ENCODE measurements at places on chromosomes 16 and 17.

- H3K27ac ChIP-seq = peak overlapping the region; percentile 43
- H3K4me1 ChIP-seq = peaks cover 39% of the 10 kb centered on the region
Measured at GRCh38 chr16:17453364-17454038, 17.3 kb downstream of the XYLT1 start.

DNA sequence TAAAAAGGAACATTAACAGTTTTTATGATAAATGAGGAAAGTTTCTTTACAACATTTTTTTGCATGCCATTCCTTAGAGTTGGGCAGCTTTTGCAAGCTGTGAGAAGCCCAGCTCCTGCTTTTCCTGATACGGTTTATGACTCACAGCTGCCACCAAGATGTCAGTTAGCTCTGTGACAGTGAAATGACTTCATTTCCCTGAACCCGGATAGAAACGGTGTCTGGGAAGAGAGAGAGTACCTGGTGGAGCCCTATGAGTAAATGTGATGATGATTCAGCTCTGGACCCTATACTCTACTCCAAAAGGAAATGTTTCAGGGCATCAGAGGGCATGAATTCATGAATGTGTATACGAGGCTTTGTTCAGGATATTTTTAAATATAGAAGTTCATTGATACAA is 366.3 kb upstream of the HSBP1 start:
- no peak overlapping the region for H3K4me3 ChIP-seq
- no peak overlapping the region for H3K27ac ChIP-seq
- no peaks in the 10 kb centered on the region for H3K36me3 ChIP-seq
- no peak for DNase-seq
- no peaks in the 10 kb centered on the region for H3K4me1 ChIP-seq

DNA sequence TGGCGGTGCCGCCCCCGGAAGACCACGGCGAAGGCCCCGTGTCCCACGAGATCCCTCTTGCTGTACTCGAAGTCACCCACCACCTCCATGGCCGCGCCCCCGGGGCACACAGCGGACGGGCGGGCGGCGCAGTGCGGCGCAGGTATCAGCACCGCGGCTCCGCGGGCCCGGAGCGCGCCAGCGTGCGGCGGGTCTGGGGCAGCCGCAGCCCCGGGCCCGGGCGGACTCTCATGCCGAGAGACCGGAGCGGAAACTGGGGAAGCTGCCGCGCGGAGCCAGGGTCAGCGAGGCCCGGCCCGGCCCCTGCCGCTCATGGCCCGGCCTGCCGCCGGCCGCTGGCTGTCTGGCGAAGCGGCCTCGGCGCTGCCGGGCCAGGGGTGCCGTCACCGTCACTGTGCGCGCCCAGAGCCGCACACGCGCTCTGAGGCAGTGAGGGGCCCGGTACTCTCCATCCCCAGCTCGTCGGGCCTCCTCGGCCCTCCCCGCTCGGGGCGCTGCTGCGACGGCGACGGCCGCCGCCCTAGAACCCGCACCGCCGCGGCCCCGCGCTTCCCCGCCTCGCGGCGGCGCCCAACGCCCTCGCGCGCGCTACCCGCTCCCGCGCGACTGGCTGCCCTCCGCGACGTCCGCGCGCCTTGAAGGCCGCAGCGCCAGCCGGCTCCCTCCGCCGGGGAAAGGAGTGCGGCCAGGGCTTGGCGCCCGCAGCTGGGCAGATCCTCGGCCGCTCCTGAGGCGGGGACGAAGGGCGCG is at the start of gene ULK2:
Gene ULK2 (minus strand): TSS at position 608 of the 750 bp plus-strand sequence. CDS start 519 bp downstream, at position 89.
- no peaks in the 10 kb centered on the region for H3K36me3 ChIP-seq
- peaks cover 3% of the 10 kb centered on the region for H3K4me1 ChIP-seq
- H3K27ac ChIP-seq = no peak within 1 kb of the TSS
- DNase-seq = peak; percentile 70
- H3K27me3 ChIP-seq = peaks cover 34% of the 10 kb centered on the region

DNA sequence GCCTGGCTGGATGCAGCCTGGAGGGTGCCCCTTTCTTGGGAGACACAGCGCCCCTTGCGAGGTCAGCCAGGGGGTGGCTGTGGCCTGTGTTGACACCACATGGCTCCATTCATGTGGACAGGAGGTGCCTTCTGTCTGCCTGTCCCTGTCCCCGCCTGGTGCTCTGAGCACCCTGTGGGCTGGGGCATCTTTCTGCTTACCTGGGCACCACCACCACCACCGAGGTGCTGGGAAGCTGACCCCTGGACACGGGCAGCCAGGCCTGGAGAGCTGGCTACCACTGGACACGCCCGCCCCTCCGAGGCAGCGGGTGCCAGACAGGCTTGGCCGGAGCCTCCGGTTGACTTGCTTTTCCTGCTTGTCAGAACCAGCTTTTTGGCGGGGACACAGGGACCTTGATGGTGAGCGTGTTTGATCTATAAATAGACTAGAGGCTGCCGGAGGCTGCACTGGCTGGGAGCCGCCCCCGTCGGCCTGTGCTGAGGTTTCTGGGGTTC is 121.3 kb upstream of the GSE1 start:
- DNase-seq = no peak
- H3K27ac ChIP-seq = no peak overlapping the region
- peaks cover 17% of the 10 kb centered on the region for H3K4me1 ChIP-seq
- H3K27me3 ChIP-seq = no peaks in the 10 kb centered on the region
- no peak overlapping the region for H3K4me3 ChIP-seq

Measured in WTC11 (cell line).